Central memory CD8-positive, alpha-beta T cell (primary cell): ENCODE measurements at places on chromosomes 2 and 18.
A peak's percentile ranks its signal among the peaks of the same experiment; 100 is the strongest.

DNA sequence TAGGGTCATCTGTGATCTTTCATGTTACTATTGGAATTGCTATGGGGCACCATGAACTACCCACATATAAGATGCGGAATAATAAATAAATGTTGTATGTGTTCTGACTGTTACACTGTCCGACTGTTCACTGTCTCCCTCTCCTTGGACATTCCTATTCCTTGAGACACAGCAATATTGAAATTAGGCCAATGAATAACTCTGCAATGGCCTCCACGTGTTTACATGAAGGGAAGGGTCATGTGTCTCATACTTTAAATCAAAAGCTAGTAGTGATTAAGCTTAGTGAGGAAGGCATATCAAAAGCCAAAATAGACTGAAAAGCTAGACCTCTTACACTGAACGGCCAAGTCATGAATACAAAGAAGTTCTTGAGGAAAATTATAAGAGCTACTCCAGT lies 751.3 kb downstream of the SOCS6 start:
- no peaks in the 10 kb centered on the region for H3K27me3 ChIP-seq
- no peak overlapping the region for H3K4me3 ChIP-seq
- no peak for DNase-seq
- H3K36me3 ChIP-seq: no peaks in the 10 kb centered on the region
- no peaks in the 10 kb centered on the region for H3K4me1 ChIP-seq
- no peak overlapping the region for H3K27ac ChIP-seq

GRCh38 chr2:217650716-217651360 lies 352.0 kb downstream of the TNS1 start:
- H3K27ac ChIP-seq: no peak overlapping the region
- peaks cover 1% of the 10 kb centered on the region for H3K36me3 ChIP-seq
- no peak for DNase-seq
- H3K27me3 ChIP-seq: peaks cover 6% of the 10 kb centered on the region

DNA sequence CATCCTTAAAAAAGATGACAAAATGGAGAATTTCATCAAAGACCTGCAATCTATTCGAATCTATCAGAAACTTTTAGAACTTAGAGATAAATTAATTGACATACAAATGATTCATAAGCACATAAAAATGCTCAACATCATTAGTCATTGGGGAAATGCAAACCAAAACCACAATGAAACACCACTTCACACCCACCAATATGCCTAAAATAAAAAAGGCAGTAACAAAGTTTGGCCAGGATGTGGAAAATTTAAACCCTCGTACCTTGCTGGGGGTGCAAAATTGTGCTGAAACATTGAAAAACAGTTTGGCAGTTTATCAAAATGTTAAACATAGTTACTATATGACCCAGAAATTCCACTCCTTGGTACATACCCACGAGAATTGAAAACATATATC lies 11.5 kb upstream of the EIF2AK3 start:
- peaks cover 33% of the 10 kb centered on the region for H3K4me1 ChIP-seq
- DNase-seq: no peak
- peak overlapping the region; percentile 79 for H3K27ac ChIP-seq
- no peaks in the 10 kb centered on the region for H3K27me3 ChIP-seq

DNA sequence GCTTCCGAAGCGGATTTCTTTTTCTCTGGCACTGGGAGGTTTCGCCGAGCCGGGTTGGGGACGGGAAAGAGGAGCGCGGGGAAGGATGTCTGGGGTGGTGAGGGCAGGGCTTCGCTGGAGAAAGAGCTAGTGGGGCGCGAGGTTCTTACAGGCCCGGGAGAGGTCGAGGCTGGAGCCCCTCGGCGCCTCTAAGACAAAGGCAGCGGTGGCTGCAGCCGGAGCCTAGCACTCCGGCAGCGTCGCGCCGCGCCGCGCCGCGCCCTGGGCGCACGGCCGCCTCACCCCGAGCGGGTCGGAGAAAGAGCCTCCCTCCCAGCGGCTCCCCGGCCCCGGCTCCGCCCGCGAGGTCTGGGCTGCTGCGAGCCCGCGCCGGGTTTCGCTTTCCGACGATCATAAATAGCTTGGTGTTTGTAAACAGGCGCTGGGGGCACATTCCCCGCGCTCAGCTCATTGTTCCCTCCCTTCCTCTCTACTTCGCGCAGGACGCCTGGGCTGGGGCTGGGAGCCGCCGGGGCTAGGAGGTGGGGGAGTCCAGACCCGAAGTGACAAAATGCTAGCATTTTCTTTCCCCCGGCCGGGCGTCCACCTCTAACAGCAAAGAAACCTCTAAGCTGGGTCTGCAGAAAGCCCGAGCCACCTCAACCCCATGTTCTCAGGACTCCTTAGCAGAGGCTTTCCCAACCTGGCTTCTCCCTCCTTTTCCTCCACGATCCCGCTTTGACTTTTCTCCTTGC lies 813 bp upstream of the MEIS1 start:
- H3K36me3 ChIP-seq: no peaks in the 10 kb centered on the region
- H3K4me3 ChIP-seq: peak overlapping the region; percentile 78
- H3K4me1 ChIP-seq: peaks cover 22% of the 10 kb centered on the region
- H3K27ac ChIP-seq: no peak overlapping the region

DNA sequence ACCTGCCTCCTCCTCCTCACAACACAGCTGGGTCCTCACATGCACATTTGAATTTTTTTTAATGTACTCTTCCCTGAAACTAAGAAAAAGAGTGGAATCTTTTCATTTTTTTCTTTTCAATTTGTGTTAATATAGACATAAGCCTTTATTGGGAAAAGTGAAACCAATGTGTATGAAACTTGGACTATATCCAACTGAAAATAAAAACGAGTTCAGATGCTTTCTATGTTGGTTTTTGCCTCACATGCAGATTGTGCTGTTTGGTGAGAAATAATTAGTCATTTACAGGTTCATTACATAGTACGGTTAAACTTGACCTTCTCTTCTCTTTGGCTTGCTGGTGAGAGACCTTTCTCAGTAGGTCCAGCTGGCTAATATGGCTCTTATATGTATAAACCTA lies 515.2 kb upstream of the FANCL start:
- peaks cover 8% of the 10 kb centered on the region for H3K4me1 ChIP-seq
- H3K27ac ChIP-seq: no peak overlapping the region
- no peaks in the 10 kb centered on the region for H3K36me3 ChIP-seq
- no peak overlapping the region for H3K4me3 ChIP-seq

- no peak overlapping the region for H3K4me3 ChIP-seq
- no peak overlapping the region for H3K27ac ChIP-seq
- H3K36me3 ChIP-seq: no peaks in the 10 kb centered on the region
These were observed 213.9 kb downstream of the VAPA start for GRCh38 chr18:10127729-10128128.
